ENCODE measurements at places on chromosomes 16 and 17.
A peak's percentile ranks its signal among the peaks of the same experiment; 100 is the strongest.

DNA sequence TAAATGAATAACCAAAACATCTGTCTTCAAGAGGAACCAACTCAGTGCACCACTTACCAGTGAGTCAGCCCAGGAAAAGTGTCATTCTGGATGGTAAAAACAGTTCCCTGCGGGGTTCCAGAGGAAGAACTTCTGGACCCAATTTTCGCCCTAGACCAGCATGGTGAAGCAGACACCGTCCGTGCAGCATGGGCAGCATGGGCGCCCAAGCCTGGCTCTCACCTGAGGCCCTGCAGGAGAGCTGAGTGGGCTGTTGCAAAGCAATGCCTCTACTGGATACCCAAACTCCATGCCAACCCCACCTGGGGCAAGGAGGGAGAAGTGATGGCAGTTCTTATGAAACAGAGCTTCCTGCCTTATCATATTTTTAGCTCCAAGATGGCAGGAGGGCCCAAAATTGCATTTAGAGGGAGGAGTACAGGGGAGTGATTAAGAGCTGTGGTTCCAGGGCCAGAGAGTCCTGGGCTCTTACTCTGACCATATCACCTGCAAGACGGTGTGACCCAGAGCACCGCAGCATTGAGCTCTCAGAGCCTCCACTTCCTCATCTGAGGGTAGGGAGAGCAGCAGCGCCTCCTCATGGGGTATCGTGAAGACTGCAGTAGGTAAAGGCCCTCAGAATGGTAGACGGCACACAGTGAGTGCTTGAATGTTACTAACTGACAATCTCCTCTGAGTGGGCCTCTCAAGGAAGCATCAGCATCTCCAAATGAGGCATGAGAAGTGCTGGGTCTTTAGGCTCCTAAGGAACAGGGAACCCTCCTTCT, 16.6 kb upstream of the INPP5K start:
- no peak for DNase-seq

GRCh38 chr16:76787394-76787793, 403.6 kb upstream of the MON1B start:
- no peak for DNase-seq

GRCh38 chr16:79336437-79337229, 263.9 kb downstream of the MAF start:
- no peak for DNase-seq

- no peak for DNase-seq
Observed at GRCh38 chr16:28186752-28187151, 25.0 kb downstream of the XPO6 start.

DNA sequence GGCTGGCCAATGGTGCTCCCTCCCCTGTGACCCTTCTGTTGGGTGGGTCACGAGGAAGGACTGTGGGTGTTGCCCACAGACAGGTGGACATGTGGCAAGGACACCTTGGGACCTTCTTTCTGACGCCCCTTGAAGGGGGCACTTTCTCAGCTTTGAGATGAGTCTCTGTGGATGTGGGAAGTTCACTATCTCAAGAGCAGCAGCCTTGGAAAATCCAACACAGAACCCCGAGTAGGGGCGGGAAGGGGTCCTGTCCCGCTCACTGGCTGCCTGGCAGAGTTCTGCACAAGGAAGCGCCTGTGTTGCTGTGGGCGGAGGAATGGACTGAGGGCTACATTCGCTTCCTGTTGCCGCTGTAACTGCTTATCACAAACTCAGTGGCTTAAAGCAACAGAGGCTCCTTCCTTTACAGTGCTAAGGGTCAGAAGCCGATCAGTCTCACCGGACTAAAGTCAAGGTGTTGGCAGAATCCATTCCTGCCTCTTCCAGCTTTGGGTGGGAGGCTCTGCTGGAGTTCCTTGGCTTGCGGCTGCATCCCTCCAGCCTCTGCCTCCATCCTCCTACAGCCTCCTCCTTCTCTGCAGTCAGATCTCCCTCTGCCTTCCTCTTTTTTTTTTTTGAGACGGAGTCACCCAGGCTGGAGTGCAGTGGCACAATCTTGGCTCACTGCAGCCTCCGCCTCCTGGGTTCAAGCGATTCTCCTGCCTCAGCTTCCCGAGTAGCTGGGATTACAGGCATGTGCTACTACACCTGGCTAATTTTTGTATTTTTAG, 305.2 kb downstream of the SEC14L1 start:
- DNase-seq = peak; percentile 76

DNA sequence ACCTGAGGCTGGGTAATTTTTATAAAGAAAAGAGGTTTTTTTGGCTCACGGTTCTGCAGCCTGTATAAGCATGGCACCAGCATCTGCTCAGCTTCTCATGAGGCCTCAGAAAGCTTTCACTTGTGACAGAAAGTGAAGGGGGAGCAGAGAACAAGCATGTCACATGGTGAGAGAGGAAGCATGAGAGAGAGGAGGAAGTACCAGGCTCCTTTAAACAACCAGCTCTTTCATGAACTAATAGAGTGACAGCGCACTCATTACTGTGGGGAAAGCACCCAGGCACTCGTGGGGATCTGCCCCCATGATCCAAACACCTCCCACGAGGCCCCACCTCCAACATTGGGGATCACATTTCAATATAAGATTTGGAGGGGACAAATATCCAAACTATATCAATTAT, 86.8 kb downstream of the USP32 start:
- DNase-seq = peak; percentile 70

DNA sequence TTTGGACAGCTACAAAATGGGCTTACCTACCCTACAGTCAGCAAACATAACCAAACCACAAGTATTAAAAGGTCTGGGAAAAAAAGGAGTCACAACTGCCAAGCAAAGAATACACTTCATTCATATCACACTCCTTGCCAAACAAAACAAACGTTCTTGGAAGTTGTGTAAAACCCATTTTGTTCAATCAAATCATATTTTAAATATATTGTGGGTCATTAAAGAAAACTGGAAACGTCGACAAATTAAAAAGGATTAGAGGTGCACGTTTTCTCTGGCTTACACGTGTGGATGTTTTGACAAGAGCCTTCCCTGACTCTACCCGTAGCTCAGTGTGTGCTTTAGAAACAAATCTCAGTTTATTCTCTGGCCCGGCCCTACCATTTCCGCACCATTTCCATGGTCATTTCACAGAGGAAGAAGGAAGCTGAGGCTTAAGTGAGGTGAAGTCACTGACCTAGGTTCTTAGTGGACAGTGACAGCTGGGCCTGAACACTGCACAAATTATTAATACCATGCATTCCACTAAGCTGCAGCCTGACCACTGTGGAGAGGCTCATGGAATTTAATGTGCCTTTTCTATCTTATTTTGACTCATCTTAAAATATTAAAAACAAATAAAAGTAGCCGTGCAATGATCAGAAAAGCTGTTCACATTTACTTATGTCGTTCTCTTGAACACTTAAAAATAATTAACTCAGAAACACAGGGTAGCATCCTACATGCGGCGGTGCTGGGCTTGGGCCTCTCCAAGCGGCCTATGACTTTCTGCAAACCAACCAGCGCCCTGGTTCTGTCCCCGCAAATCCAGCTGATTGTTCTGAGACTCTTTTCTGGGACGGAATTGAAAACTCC, 968 bp downstream of the CEP112 start:
- DNase-seq = no peak

DNA sequence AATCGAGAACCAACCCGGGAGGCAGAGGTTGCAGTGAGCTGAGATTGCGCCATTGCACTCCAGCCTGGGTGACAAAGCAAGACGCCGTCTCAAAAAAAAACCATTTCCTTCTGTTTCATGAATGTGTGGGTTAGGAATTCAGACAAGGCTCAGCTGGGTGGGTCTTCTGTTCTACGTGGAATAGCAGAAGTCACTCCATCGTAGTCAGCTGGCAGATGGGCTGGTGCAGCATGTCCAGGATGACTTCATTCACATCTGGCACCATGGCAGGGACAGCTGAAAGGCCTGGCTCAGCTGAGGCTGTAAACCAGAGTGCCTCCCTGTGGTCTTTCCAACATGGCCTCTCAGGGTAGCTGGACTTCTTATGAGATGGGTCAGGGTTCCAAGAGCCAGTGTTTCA, 89.0 kb downstream of the C17orf67 start:
- DNase-seq = no peak

DNA sequence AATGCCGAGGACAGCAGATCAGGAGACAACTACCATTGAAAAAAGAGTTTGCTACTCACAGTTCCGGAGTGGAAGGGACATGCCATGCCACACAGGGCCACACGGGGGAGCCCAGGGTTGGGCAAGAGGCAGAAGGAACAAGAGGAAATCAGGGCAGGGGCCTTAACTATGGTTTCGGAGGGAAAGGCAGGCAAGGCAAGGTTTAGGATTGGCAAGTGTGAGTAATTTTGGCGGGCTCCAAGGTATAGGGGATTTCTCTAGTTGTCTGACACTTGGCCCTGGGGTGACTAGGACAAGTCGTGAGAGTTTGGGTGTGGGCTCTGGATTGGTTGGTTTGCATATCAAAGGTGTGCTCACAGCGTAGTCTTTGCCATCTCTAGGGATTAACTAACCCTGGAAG, 27.0 kb upstream of the NTN1 start:
- no peak for DNase-seq

DNA sequence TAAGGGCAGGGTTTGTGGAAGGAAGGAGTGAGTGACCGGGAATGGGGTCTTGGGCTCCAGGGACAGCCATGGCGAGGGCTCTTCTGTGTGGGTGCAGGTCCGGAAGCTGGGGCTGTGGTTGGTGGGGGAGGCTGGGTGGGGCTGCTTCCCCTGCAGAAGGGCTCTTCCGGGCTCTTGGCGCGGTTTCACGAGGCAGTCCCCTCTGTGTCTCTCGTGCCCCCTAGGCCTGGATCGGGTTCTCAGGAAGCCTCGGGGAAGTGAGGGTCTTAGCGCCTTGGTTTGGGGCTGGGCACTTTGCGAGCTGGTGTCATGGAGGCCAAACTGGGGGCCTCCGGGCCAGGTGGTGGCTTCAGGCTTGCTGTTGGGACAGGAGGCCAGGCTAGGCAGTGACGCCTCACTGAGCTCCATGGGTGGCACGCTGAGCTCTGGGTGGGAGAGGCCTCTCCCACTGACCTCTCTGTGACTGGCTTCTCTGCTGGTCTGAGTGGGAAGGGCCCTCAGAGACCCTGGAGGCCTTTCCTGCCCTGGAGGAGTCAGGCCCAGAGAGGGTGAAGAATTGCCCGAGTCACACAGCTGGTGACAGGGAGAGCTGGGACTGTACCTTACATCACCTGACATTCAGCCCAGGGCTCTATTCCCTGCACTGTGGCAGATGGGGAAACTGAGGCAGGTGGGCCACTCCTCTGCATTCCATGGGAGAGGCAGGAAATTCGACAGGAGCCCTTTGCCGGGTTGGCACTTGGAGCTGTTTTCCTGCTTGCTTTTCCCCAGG, 8.2 kb downstream of the ADCY7 start:
- no peak for DNase-seq

All from GM12864 (cell line).